ENCODE measurements at places on chromosomes 16 and 17.
A peak's percentile ranks its signal among the peaks of the same experiment; 100 is the strongest.

- no peak for DNase-seq
Measured at GRCh38 chr17:59863616-59864015, 29.1 kb downstream of the TUBD1 start.

- no peak for DNase-seq
Measured at GRCh38 chr16:47916266-47916665, 239.5 kb downstream of the ABCC12 start.

DNA sequence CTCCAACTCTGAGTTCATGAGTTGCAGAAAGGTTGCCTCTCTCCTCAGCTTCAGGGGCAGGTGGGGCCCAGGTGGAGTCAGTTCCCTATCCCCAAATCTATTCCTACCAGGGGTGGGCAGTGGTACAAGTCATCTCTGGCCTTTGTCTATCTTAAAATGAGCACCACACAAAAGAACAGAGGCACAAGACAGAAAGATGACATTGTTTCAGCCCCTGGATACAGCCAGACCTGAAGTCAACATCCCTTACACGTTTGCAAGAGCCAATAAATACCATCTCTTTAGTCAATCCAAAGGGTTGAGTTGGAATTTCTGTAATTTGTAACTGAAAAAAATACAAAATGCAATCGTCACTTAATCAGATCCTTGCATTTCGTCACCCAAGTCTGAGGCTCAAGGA is 32.2 kb downstream of the MMP15 start:
- DNase-seq, result no peak

DNA sequence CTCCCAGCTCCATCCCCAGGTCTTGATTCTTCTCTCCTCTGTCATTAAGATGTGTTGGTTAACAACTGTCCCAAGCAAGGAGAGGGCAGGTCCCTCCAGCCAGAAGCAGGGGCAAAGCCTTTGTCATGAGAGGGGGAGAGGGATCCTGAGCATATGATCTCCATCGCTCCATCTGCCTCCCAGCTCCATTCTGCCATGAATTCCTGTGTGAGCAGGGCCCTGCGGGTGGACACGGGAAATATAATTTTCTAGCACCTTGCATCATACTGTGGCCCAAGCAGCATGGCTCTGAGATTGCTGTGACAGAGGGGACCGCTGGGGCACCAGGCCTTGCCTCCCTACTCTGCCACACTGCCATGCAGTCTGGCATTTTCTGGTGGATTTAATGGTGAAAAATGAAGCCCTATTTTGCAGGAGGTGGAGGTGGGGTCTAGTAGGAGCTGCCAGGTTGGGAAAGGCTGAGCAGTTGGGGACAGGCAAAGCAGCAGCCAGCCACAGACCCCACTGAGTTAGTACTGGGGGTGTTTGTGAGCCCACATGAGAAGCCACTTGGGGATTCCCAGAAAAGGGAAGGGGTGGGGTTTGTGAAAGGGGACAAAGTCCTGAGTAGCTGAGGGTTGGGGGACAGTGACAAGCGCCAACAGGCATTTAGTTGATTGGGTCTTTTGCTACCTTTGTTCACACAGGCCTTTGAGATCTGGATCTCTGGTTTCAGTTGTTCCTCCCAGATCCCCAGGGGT is 16.4 kb downstream of the TMEM238L start:
- no peak for DNase-seq

DNA sequence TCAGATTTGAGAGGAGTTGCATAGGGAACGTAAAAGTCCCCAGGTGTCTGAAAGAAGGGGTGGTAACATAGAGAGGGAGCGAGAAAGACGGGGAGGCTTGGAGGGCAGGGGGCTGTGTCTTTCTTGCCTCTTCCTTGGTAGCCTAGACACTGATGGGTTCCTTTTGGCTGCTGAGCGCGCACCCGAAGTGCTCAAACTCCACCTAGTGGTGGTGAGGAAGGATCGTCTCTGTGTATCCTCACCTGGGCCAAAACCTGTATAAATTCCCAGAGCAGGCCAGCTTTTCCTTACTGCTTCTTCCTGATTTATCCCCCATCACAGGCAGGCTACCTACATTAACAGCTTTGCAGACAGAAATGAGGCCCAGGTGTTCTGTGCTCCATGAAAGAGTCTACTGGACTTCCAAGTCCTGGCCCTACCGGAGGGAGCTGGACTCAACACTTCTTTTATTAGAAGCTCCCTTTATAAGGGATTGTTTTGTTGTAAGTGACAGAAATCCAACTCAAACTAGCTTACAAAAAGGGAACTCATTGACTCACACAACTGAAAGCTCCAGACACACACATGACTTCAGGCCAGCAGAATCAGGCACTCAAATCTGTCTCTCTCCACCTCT is 5.5 kb upstream of the SLC25A35 start:
- DNase-seq, result peak; percentile 70

DNA sequence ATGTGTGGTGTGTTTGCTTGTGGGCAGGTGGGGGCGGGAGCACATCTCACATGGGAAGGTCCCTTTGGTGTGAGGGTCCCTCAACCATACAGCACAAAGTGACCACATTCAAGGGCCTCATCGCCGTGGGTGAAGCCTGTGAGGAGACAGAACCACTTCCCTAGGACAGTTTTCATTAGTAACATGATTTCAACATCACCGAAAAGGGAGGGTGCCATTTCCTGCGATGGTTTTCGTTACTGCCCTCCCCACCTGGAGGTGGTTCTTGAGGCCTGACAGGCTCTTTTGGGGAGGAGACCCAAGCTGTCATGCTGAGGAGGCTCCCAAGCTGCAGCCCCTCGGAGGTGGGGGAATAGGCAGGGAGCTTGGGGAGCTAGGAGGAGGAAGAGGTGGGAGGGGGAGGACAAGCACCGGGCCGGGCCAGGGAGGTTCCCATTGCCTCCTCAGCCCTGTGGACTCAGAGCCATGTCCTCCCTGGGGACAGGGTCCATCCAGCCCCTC is 9.5 kb downstream of the CD300LB start:
- no peak for DNase-seq
